WTC11 (cell line): ENCODE measurements at places on chromosomes 4 and X. TPM values are rescaled to one million over a fixed set of nuclear protein-coding genes. Genes with fewer than 3 reads are reported as not detected.

- no peak for DNase-seq
Observed at GRCh38 chr4:106422766-106423165, 54.2 kb upstream of the GIMD1 start.

GRCh38 chr4:135201081-135201480, 999.5 kb upstream of the PABPC4L start:
- DNase-seq: no peak

DNA sequence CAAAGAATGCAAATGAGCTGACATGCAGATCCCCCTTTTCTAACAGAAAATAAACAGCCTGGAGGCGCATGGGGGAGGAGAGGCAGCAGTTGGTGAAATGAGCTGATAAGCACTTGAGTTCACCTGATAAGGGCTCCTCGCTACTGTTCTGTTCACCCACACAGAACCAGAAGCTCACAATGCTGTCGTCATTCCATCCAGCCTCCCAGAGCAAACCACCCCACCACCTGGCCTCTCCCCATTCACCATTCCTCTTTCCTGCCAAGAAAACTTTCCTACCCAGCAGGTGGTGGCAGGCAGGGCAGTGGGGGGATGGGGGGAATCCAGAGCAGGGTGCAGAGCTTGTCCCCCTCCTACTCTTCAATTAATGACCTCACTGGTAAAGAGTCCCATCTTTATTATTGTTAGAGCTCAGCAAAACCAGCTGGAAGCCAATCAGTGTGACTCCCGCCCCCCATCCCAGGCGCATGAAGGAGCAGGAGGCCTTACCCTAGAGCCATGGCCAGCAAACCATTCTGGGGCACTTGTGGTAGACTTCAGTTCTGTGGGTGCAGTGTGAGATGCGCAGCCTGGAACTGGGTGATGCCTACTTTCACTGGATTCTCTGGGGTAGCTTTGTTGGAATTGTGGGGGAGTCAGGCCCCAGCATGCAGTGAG, 350.3 kb downstream of the ZIC3 start:
- peak; percentile 13 for DNase-seq

DNA sequence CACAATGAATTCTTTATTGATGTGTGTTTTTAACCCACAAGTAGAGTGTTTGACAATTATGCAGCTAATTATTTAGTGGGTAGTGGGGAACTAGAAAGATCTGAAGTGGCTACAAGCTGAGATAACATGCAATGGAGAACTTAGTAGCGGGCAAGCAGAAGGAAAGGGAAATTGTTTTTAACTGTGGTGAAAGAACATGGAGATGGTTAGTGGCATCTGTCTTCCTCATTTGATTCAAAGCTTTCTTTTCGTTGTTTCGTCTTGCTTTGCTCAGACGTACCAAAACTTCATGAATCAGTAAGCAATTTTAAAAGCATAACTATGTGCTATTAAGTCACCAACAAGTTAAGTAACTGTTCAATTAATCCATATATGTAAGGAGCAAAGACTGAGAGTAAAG, 169.9 kb downstream of the BANK1 start:
- DNase-seq: no peak

- no peak for DNase-seq
Observed at GRCh38 chrX:145475725-145476124, 228.4 kb downstream of the SPANXN1 start.

- DNase-seq: no peak
Observed at GRCh38 chr4:182914357-182914756, 2.8 kb downstream of the DCTD start.

- no peak for DNase-seq
Observed at GRCh38 chr4:112946127-112946526, 103.3 kb upstream of the ANK2 start.

DNA sequence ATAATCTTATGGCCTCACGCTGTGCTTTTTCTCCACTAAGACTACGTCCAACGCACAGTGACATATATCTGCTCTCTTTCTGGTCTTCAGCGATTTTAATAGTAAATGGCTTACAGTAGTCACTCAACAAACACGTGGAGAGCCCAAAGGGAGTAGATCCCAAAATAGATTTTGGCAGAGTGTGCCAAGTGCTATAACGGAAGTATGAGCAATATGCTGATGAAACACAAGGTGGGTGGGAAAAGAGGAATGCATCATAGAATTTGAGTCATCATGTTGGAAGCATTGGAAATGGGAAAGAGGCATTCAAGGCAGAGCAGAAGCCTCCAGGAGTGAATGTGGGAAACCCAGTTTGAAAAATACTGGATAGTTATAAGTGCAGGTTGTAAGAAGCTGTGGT, 129.1 kb upstream of the LDB2 start:
- no peak for DNase-seq

- DNase-seq: no peak
Observed at GRCh38 chr4:173360587-173361221, 10.1 kb upstream of the SAP30 start.

- DNase-seq: no peak
Observed at GRCh38 chr4:150323406-150324325, 245.4 kb downstream of the DCLK2 start.

DNA sequence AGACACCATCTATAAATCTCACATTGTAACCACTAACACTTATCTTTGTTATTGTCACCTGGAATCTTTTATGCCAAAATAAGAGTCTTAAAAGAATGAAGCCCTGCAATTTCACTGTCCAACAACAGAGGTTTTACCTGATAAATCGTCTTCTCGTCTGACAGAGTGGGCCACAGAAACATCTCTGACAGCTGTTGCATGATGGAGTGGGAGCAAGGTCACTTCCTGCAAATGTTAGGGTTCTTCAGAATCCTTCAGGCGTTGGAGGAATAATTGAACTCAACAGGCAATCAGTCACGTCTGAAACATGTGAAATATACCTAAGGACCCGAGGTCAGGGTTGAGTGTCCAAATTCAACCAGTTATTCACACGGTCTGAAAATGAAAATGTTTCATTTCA, 353.6 kb downstream of the TRIML1 start:
- DNase-seq: no peak

DNA sequence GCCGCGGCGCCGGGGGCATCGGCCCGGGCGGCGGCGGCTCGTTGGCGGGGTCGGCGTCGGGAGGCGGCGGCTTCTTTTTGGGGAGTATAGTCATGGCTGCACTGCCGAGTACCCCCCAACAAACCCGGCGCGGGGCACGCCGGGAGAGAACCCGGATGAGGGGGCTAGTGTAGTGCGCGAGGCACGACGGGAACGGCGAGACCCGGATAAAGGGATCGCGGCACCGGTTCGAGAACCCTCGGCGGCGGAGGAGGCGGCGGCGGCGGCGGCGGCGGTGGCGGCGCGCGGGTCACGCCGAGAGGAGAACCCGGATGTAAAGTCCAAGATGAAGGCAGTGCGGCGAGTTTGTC, at the start of gene OTUD5:
Gene OTUD5, minus strand, starts transcription at position 131 of the 350 bp plus-strand sequence. Its CDS starts 37 bp downstream, at position 94.
- DNase-seq: no peak

DNA sequence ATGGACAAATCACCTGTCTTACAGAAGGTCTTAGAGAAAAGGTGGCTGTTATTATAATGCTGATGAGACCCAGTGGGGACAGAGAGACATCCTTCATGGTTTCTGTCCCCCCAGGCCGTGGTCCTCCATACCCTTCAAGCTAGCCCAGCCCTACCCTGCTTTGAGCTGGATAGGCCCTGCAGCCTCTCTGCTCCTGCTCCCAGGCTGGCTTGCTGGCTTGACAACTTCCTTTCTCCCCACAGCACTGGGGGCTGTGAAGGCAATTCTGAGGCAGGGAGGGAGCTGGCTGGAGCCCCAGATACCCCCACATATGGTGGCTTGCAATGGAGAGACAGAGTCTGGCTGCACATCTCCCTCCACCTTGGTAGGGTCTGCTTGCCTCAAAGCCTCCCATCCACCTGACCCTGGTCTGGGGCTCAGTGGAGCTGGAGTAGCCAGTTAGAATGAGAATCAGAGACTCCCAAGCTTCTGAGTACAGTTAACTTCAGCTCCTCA, 118.2 kb downstream of the PJA1 start:
- no peak for DNase-seq

- no peak for DNase-seq
Observed at GRCh38 chr4:76958891-76959290, 9.3 kb downstream of the SEPTIN11 start.

GRCh38 chr4:121651597-121651996, 45.2 kb downstream of the ANXA5 start:
- DNase-seq: no peak

DNA sequence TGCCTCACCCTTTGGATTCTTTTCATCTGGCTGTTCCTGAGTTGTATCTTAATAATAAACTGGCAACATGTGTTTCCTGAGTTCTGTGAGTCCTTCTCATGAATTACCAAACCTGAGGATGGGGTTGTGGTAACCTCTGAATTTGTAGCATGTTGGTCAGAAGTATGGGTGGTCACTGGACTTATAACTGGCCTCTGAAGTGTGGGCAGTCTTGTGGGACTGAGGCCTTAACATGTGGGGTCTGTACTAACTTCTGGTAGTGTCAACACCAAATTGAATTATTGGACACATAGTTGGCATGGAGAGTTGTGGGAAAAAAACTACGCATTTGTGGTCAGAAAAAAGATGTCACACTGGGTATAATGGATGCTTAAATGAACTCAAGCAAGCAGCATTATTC, 45.0 kb upstream of the TNIP3 start:
- DNase-seq: no peak

DNA sequence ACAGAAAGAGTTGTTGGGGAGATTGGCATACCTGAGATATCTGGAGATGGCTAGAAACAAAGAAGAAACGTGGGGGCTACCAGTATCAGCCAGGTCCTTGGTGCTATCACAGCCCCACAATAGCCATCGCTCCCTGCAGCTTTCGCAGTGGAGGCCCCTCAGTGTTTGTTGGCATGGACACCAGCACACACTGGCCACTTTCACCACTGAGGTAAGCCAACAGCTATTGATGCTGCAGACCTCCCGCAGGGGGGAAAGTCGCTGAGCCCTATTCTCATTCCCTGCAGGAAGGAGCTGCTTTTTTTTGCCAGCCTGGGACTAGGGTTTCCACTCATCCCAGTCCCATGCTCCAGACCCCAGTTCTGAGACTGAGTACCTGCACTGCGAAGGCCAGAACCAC, 879.2 kb upstream of the IGFBP7 start:
- peak; percentile 18 for DNase-seq

GRCh38 chr4:7792616-7793015, 147.0 kb downstream of the AFAP1 start:
- no peak for DNase-seq

- no peak for DNase-seq
Observed at GRCh38 chr4:147674496-147674895, 9.5 kb downstream of the PRMT9 start.

DNA sequence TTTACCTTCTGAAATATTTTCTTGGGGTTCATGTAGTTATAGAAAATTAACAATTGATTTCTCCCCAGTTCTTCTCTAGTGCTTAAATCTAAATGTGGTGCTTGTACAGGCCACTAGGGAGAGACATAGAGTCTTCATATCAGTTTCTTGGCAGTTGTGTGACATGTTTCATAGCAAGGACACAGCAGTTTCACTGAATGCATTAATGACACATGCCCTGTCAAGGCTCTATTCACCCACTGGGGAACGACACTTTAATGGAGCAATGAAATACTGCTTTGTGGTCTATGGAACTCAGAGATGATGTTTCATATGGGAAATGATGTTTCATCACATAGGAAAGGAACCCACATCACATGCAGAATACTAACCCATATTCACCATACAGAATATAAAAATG, 2.8 kb downstream of the VEGFC start:
- DNase-seq: no peak

- DNase-seq: no peak
Observed at GRCh38 chr4:19999276-19999675, 252.4 kb upstream of the SLIT2 start.

Gene TIMM17B
- total RNA-seq: 99.6 to 120 TPM (median 114 TPM) in 3 replicates

Gene CT83
- total RNA-seq: not detected in 3 replicates

Gene LPAR4
- total RNA-seq: 7.1 to 7.8 TPM (median 7.3 TPM) in 3 replicates

Gene COL4A5
- 30.7 to 43.0 TPM (median 36.4 TPM) in 3 replicates for total RNA-seq

Gene FGG
- total RNA-seq: 2.3 to 3.0 TPM (median 2.4 TPM) in 3 replicates

Gene GAGE12F
- total RNA-seq: 0.82 TPM in 1 of 3 replicates, not detected in the others

Gene PDK3
- total RNA-seq: 34.4 to 38.1 TPM (median 36.8 TPM) in 3 replicates
